DMS79 (cell line): ENCODE measurements at places on chromosomes 7 and 10.

DNA sequence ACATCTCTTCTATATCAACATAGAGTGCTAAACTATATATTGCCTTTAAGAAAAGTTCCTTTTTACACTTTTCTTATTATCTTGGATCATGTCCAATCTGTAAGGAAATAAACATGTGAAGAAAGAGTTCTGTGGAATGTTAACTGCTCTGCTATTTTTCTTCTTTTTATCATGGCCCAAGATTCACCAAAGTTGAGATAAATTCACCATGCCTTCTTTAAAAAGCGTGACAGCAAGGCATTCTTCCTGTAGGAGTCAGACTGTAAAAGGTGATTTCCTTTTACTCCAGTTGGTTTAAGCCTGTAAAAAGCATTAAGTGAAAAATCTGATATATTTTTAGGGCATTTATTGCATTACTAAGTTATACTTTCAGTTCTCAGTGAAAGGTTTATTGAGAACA, 165.7 kb upstream of the FZD1 start:
- DNase-seq, result no peak

GRCh38 chr7:91327346-91327745, 63.1 kb downstream of the FZD1 start:
- no peak for DNase-seq

DNA sequence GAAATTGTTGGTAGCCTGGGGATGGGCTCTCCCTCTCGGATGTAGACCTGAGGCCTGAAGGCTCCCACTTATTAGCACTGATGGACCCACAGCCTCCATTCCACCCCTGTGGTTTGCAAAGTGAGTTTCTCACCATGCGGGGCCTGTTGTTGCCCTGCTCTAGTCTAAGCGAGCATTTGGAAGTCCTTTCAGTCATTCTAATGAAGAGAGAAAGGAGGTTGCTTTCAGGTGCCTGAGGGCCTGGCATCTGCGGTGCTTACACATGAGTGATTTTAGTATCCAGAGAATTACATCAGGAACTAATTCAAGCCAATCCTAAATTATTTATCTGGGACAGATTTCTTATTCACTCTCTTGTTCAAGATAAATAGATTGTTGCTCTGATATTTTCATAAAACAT, 61.6 kb downstream of the NAMPT start:
- DNase-seq, result no peak

GRCh38 chr7:16978358-16979244, 96.8 kb upstream of the AGR3 start:
- no peak for DNase-seq

DNA sequence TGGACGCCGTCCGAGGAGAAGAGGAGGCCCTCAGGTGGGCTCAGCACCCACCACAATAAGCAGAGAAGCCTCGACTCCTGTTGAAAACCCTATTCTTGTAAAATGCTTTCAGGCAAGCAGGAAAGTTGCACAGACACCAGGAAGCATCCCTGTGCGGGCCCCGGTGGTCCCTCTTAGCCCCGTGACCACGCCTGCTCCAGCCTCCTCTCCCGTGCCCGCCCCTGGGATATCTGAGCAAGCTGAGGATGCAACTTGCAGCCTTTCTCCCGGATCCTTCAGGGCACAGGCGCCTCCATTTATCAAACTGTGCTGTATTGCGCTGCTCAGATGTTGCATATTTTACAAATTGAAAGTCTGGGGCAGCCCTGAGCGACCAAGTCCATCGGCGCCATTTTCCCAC, 72.7 kb downstream of the CFAP46 start:
- no peak for DNase-seq

GRCh38 chr10:110903280-110904278, 15.4 kb downstream of the BBIP1 start:
- no peak for DNase-seq

DNA sequence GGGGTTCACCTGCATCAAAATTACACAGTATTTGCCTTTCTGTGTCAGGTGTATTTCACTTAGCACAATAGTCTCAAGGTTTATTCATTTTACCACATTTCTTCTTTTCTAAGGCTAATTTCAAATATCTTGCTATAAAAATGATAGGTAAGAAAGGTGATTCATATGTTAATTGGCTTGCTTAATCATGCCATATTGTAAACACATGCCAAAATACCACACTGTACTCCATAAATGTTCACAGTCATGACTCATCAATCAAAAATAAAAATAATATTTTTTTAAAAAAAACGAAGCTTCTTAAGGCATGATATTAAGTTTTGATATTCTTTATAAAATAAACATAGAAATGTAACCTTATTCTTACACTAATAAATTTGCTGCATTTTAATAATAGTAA, 947.1 kb downstream of the GRM8 start:
- DNase-seq, result no peak

- no peak for DNase-seq
These were observed at the start of gene STEAP4 for GRCh38 chr7:88306590-88307048. Gene STEAP4, minus strand, starts transcription at chr7:88306894. Its CDS starts 22,625 bp downstream, at chr7:88284269.

GRCh38 chr10:86699991-86700840, 31.9 kb downstream of the LDB3 start:
- DNase-seq, result no peak

DNA sequence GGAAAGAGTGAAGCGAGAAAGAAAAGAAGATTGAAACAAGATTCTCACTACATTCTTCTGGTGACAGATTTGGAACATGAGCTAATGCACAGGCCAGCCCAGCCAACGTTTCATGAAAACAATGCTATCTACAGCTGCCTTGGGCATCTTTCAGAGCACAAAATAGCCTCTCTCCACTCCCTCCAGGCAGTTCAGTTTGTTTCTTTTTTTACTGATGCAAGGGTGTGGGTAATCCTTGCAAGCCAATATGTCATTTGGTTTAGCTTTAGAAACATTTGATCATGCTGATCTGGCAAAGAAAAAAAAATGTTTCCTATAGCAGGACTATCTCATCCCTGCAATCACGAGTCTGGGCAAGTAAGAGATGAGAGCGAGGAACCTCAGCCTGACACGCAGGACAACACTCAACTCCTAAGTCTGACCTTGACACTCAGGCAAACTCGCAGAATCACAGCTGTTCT, 35.9 kb downstream of the SVIL start:
- DNase-seq, result no peak

GRCh38 chr10:15347150-15347549, 23.9 kb downstream of the FAM171A1 start:
- DNase-seq, result no peak

- DNase-seq, result no peak
These were observed 23.8 kb upstream of the BICC1 start for GRCh38 chr10:58488921-58489320.

- DNase-seq, result no peak
These were observed 111.2 kb downstream of the GALNT11 start for GRCh38 chr7:152136686-152137085.

DNA sequence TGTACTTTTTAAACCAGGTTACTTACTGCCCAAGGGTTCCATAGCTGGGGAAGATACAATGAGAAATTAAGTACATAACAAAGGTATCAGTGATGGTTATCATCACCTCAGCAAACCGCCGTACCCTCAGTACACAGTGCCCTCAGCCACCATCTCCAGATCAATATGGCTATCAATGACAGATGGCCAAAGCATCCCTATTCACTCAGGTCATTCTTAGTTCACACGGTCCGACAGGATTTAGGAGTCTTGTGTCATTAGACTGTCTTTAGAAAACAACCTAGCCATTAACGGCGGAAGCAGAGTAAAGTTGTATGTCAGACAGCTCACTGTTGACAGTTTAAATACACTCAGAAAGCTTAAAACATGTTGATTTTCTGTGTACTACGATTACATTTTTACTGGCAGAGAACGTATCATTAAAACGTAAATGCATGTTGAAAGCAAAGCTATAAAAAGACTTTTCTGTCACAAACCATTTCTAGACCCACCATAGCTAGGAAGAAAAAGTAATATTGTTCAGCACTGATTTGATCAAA, 106.9 kb downstream of the HOXA1 start:
- no peak for DNase-seq
